ENCODE measurements at places on chromosomes 6 and 20. TPM values are rescaled to one million over a fixed set of nuclear protein-coding genes. Genes with fewer than 3 reads are reported as not detected.

Gene PNLDC1
- total RNA-seq: not detected

Gene CGA
- total RNA-seq: not detected

Gene WFDC12
- total RNA-seq: not detected

Gene IMPG1
- total RNA-seq: not detected

Gene SRPK1
- 56.6 TPM for total RNA-seq

Gene CFAP206
- total RNA-seq: 0.50 TPM

Gene NEDD9
- 0.66 TPM for total RNA-seq

Gene RCAN2
- 2.2 TPM for total RNA-seq

Gene SIRPD
- not detected for total RNA-seq

Gene TNF
- not detected for total RNA-seq

Gene B4GALT5
- 21.8 TPM for total RNA-seq

Gene ZNF165
- 0.29 TPM for total RNA-seq

Gene STX11
- total RNA-seq: 0.50 TPM

Gene HLA-DQB2
- not detected for total RNA-seq

Gene GPX6
- total RNA-seq: not detected

Gene CHMP4B
- 38.8 TPM for total RNA-seq

Gene KHDC1
- total RNA-seq: 8.1 TPM

Gene DNMT3B
- 3.8 TPM for total RNA-seq

Gene KIZ
- 33.2 TPM for total RNA-seq

Gene C6orf141
- total RNA-seq: 1.3 TPM

Gene CRISP1
- not detected for total RNA-seq

Gene MLN
- total RNA-seq: not detected

Gene GOPC
- 39.2 TPM for total RNA-seq

Gene RGS17
- 25.5 TPM for total RNA-seq

Gene SLC4A11
- 0.44 TPM for total RNA-seq

Gene FNDC11
- 1.8 TPM for total RNA-seq

Gene BNIP5
- not detected for total RNA-seq

Gene TUBB2A
- 63.1 TPM for total RNA-seq

Gene COL21A1
- 4.6 TPM for total RNA-seq

Gene MICB
- total RNA-seq: 8.4 TPM

Gene ULBP1
- total RNA-seq: 0.44 TPM

Gene MAK
- not detected for total RNA-seq

Gene NKAIN4
- not detected for total RNA-seq

Gene TOX2
- 3.5 TPM for total RNA-seq

Gene MTFR2
- 0.66 TPM for total RNA-seq

Gene RNF114
- 123 TPM for total RNA-seq

Gene LTA
- total RNA-seq: not detected

Gene EYS
- 0.50 TPM for total RNA-seq

Gene C20orf96
- 7.9 TPM for total RNA-seq

Gene TSBP1
- total RNA-seq: not detected

Gene TRIM31
- total RNA-seq: not detected

Gene DSP
- 0.44 TPM for total RNA-seq

Gene CDH4
- total RNA-seq: 2.0 TPM

Gene XKR7
- total RNA-seq: under 0.01 TPM

Gene SLC22A3
- total RNA-seq: 0.58 TPM

Gene BEND6
- total RNA-seq: 17.7 TPM

Gene LPIN3
- total RNA-seq: 5.4 TPM

Gene APOBEC2
- not detected for total RNA-seq

Gene TCF15
- not detected for total RNA-seq

Gene HLA-DMA
- total RNA-seq: 4.7 TPM

Gene OOEP
- not detected for total RNA-seq

Gene SEL1L2
- not detected for total RNA-seq

Gene GSTA2
- total RNA-seq: not detected

Gene LTB
- not detected for total RNA-seq

Gene PAX1
- not detected for total RNA-seq

All from smooth muscle cell of trachea (primary cell).